ENCODE measurements at places on chromosomes 1 and 21.
A peak's percentile ranks its signal among the peaks of the same experiment; 100 is the strongest.

DNA sequence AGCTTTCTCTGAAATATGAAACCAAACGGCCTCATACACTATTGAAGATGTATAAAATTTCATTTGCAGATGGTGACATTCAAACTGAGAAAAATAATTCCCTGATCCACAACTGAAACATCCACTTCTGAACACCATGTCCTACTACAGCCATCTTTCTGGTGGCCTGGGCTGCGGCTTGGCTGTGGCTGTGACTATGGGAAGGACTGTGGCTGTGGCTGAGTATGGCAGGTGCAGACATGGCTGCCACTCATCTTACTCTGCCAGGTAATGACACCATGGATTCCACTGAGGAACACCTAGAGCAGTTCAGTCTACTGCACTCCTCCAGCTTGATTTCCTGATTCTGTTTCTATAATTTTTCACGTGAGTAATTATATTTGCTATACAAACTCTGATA lies at the start of gene KRTAP20-4:
TSS of gene KRTAP20-4 (plus strand) at position 106 of the 400 bp plus-strand sequence.
- no peak for DNase-seq

DNA sequence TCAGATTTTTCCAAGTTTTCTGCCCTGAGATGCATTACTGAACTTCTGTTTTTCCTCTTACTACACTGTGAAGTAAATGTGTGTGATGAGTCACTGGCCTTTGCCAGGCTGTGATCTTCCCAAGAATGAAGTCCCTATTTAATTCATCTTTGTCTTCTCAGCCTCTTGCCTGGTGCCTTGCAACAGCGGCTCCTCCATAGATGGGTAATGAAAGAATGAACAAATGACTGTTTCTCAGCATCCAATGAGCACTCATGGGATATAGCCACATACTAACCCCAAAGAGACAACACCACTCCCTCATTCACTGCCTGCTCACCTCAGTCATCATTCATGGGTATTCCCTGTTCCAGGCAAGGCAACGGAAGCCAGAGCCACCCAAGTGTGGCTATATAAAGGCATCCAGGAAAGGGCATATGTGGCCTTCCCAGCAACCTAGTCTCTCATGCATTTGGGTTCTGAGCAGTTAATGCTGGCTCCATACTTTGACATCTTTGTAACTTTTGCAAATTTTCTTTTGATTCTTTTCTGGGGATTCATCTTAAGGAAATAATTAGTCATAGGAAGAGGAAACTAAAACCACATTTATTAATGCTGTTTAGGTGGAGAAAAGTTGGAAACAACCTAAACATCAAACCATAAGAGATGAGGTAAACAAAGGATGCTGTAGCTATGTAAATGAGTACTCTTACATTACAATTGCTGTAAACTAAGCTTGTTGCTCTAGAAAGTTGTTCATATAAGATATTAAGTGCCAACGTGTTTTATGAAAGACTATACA lies 71.9 kb downstream of the HIVEP3 start:
- DNase-seq: no peak

DNA sequence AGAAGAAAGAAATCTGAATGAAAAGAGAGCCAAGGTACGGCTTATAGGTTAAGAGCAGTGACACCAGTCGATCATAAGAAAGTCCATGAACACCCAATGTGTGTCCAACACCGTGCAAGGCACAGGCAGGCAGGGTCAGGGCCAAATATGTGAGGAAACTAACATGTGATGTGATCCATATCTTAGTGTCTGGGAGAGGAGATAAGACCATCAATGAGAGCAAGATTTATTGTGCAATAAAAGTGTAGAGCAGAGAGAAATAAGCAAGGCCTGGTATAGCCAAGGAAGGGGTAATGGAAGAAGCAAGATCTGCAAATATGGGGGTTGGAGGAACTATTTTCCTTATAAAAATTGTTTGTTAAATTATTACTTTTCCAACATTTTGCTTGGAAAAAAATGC lies 198.8 kb downstream of the CRB1 start:
- no peak for DNase-seq

- DNase-seq: no peak
Observed at GRCh38 chr1:60994369-60994768, 88.0 kb upstream of the NFIA start.

GRCh38 chr1:58812468-58812867 lies 28.6 kb upstream of the JUN start:
- no peak for DNase-seq

DNA sequence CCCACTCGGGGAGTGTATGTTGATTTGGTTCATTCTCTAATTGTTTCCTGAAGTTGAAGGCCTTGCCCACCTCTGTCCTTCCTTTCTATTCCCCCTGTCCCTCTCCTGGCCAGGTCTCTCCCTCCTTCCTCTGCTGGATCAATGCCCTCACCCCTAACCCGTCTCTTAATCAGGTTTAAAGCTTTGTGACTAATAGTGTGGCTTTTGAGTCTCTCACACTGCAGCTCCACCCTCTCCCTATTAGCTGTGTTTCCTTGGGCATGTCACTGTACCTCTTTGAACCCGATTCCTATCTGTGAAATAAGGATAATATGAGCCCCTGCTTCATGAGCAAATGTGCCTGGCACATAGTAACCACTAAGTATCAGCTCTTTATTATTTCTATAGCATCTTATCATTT lies 20.5 kb downstream of the AHDC1 start:
- no peak for DNase-seq

DNA sequence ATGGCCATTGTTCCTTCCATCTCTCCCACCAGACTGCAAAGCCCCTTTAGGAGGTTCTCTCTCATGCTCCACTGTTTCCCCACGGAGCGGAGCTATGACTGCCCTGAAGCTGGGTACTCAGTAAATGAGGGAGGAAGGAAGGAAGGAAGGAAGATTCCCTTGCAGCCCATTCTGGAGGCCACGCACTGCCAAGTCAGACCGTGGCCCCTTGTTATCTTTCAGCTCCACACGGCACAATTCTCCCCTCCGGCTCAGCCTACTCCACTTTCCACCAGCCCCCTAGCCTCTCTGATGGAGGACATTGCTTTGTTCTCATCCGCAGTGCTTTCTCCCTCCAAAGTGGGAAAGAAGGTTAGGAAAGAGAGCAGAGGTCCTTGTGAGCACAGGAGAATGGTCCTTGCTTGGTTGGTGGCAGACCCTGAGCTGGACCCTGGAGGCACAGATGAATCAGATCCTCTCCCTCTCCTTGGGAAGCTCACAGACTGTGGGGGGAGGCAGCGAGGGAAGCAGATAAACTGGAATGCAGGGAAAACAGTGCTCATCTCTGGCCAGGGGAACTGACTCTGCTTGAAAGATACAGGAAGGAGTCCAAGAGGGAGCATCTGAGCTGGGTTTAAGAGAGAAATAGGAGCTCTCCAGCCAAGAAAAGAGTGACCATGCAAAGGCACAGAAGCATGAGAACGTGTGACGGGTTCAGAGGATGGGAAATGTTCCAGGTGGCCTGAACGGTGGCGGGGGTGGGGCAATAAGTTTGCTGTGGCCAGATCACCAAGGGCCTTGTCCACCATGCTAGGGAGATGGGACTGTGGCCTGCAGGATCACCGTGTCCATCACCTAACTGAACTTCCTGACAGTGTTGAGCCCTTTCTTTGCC lies 52.6 kb downstream of the GLIS1 start:
- DNase-seq: peak; percentile 7
